Posterior cingulate gyrus (tissue), 11 donors: ENCODE measurements at places on chromosomes 12 and 14.

GRCh38 chr14:68359837-68360552 is 432.9 kb downstream of the ZFP36L1 start:
- no peak for DNase-seq

DNA sequence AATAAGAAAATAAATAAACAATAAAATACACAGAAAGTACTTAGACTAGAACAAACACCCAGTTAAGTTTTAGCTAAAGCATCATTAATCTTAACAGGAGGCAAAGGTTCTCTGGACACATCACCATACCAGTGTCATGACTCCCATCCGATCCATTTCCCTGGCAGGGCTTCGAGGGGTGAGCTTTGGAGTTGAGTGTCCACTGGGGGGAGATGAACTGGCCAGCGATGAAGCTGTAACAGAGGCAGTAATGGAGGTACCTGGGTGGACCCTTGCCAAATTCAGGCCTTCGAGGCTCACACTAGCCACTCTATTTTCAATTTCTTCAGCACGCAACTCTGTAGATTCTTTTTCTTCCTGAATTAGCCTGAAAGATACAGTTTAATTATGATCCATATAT is 269.5 kb downstream of the ACSS3 start:
- no peak for DNase-seq

DNA sequence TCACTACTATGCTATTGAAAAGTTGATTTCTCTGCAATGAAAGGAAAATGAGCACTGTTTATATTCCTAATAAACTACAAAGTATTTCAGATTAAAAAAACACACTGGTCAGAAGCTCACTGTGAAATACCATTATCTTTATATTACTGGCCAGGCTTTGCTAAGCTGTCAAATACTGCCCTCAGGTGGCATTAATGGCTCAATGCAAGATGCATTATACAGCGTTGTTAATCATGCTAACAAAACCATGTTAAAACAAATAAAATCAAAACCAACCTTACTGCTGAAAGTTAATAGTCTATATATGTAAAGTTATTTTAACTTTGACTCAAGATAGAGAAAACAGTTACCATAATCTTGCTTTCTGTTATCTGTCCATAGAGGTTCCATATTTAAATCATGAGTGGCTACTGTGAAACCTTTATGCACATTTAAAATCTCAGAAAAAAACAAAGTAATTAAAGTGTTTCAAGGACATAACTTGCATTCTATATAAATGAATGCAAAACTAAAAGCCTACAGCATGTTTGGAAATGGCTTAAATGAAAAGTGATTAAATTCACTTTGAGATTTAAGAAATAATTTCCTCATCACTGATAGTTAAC is 121.7 kb downstream of the RALGAPA1 start:
- no peak for DNase-seq

- DNase-seq = no peak
Measured at GRCh38 chr12:27226407-27226929, 17.6 kb upstream of the STK38L start.

DNA sequence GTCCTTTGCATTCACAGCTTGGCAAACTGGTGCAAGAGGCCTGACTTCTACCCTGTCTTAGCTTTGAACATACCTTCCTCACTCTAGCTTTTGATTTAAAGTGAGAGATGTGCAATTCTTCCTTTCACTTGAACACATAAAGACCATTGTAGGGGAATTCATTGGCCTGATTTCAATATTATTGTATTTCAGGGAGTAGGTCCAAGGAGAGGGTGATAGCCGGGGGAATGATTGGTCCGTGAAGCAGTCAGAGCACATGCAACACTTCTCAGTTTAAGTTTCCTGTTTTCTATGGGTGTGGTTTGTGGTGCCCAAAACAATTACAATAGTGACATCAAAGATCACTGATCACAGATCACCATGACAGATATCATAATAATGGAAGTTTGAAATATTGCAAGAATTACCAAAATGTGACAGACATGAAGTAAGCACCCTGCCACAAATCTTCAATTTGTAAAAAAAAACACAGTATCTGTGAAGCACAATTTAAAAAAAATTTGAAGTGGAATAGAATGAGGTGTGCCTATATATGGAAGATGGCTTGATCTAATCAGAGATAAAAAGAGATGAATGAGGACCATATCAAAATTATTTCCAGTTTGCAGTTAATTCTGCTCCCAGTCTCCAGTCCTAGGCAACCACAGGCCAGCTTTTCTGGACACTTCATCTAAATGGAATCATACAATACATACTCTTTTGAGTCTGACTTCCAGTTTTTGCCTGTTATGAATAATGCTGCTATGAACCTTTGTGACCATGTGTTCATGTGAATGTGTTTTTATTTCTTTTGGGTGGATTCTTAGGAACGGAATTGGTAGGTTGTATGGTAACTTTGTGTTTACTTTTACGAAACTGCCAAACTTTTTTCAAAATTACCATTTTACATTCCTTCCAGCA is 23.2 kb downstream of the BORCS5 start:
- DNase-seq = no peak

DNA sequence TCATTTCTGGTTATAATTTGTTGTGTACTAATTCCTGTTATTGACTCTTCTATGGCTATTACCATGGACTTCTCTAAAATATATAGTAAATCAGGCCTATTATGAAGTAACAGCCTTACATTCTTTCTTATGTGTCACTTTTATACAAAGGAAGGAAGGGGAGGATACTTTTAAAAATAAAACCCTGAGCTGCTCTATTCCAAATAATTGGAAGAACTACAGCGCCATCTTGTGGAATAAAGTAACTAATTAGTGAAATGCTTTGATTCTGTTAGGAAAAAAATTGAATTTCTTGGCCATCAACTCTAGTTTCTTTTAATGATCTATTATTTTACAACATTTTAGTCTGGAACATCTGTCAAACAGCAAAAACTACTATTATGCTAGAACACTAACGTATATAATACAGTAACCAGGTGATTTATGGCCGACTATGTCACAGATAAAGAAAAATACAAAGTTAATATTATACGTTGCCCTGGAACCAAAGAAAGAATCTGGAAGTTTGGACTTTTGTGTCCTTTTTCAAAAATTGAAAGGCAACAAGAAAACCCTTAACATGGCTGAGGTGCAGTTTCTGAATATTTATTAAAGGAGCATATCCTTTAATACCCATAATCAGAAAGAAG is 55.0 kb upstream of the NELL2 start:
- no peak for DNase-seq

- DNase-seq = no peak
Measured at GRCh38 chr12:87991483-87991882, 37.7 kb downstream of the C12orf50 start.

GRCh38 chr14:104090071-104090748 is 4.7 kb downstream of the ASPG start:
- DNase-seq = no peak

- DNase-seq = peak; percentile 91
Measured at GRCh38 chr12:56221232-56221756, 428 bp downstream of the RNF41 start.

- no peak for DNase-seq
Measured at GRCh38 chr12:62214846-62215245, 45.4 kb upstream of the USP15 start.

DNA sequence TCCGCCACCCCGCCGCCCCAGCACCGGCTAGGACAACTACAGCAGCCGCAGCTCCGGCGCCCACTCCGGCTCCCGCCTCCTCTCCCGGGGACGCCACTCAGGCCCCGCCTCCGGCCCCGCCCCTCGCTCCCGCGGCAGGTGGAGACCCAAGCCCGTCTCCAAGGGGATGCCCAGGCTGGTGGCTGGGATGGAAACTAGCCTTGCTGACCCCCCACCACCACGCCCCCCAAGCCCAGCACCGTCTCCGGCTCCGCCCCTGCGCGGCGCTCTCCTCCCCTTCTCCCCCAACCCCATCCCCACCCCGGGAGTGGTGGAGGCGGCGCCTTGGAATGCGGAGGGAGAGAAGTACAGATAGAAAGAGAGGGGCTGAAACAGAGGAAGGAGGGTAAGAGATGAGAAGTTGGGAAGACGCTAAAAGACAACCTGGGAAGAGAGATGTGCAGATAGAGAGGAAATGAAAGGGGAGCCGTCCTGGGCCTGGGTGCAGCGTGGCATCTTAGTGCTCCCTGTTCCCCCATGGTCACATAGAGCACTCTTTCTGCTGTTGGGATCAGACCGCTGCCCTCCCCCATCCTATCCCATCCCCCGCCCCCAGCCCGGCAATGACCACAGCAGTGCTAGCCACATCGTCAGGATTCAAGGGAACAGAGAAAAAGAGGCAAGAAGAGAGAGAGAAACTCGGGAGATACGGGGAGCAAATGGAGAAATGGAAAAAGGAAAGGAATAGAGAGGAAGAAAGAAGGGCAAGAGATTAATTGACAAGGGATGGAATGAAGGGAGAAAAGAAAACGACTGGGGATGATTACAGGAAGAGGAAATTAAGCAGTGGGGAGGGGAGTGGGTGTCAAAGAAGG is at the start of gene ITGA7:
Gene ITGA7, minus strand, starts transcription at position 64 of the 854 bp plus-strand sequence. CDS start 222 bp downstream, outside the sequence.
- DNase-seq = peak; percentile 93

DNA sequence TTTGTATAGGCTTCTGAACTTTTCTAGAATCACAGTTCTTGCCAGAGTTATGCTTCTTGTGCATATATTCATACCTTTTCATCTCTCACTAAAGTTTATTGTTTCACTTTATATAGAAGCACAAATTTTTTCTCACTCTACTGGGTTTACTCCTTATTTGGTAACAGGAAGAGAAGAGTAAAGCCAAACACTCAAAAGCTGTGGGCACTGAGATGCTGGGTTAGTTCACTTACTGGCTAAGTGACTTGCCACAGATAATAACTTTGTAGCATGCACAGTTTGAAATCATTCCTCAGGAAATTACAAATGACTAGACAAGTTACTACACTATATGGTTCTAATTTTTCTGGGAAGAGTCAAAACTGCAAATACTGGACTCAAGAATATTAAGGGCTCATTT is 7.8 kb downstream of the HIGD1C start:
- no peak for DNase-seq

- DNase-seq = no peak
Measured at GRCh38 chr14:68268719-68269118, 449.1 kb downstream of the RAD51B start.

DNA sequence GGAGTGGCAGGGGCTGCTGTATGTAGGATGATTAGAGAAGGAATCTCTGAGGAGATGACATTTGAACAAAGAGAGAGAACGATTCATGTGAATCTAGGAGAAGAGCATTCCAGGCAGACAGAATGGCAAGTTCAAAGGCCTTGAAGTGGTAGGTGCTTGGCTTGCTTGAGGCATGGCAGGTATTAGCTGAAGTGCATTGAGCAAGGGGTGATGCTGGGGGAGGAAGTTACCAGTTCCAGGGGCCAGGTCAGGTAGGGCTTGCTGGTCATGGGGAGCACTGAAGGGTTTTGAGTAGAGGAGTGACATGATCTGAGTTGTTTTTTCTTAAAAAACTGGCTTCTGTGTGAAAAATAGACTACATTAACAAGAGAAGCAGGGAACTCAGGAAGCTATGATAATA is 71.8 kb downstream of the SPATS2 start:
- no peak for DNase-seq

DNA sequence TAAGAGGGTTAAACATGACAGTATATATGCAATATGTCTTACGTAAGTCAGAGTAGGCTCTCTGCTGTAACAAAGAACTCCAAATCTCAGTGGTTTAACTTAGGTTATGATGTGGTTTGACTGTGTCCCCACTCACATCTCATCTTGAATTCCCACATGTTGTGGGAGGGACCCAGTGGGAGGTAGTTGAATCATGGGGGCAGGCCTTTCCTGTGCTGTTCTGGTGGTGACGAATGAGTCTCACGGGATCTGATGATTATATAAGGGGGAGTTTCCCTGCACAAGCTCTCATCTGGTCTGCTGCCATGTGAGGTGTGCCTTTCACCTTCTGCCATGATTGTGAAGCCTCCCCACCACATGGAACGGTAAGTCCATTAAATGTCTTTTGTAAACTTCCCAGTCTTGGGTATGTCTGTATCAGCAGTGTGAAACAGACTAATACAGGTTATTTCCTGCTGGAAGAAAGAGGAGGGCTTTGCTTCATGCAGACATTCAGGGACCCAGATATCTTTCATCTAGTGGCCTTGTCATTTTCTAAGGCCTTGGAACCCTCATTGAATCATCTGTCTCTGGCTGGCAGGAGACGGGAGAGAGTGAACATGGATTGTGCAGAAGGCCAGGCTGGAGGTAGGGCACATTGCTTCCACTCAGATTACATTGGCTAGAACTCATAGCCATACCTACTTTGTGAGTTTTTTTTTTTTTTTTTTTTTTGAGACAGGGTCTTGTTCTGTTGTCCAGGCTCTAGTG is 96.1 kb downstream of the CRADD start:
- DNase-seq = no peak

- DNase-seq = no peak
Measured at GRCh38 chr14:34926552-34926951, 51.4 kb upstream of the BAZ1A start.

GRCh38 chr12:56718636-56719035 is 6.5 kb downstream of the NACA start:
- DNase-seq = no peak

DNA sequence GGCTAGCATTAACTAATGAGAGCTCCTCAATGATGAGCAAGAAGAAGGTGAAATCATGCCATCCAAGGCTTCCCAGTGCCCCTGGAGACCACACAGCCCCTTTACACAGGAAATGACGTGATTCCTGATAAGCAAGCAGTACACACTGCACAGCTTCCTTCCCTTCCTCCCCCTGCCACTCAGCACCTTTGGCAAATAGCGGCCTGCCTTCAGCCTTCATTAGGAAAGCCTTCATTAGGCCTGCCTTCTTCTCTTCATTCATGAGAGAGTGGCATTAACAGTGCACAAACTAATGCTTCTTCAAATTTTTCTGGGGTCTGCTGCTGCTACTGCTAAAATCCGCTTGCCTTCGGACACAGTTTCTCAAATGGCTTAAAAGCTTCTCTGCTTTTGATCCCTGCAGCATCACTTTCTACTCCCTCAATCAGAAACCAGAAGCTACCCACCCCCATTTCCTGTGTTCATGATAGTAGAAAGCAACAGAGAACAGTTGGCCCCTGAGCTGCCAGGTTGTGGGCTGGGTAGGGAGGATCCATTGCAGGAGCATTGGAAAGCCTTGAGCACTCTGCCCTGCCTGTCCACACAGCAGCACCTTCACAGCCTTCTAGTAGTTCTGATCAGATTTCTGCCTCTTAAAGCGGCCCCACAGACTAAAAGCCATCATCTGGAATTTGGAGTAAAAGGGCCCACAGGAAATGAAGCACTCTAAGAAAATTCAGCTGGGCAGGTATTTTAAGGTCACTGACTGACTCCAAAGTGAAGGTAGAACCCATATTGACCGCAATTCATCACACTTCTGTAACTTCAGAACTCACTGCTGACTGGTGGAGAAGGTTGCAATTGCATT is 103.8 kb upstream of the ETV6 start:
- DNase-seq = no peak
